Epithelial cell of alveolus of lung (primary cell): ENCODE measurements at places on chromosomes 12 and 14. TPM values are rescaled to one million over a fixed set of nuclear protein-coding genes. Genes with fewer than 3 reads are reported as not detected.

The MMP19 gene
- total RNA-seq: 21.9 and 38.4 TPM in 2 replicates

The OLR1 gene
- 4.0 and 10.1 TPM in 2 replicates for total RNA-seq

The EXD2 gene
- 16.8 and 17.8 TPM in 2 replicates for total RNA-seq

The TRHDE gene
- 16.8 and 20.8 TPM in 2 replicates for total RNA-seq

The CYP46A1 gene
- total RNA-seq: not detected in 2 replicates

The CDKN1B gene
- 26.8 and 68.6 TPM in 2 replicates for total RNA-seq

The TSPAN19 gene
- total RNA-seq: 0.13 TPM in 1 of 2 replicates, not detected in the other

The NANOG gene
- total RNA-seq: not detected in 2 replicates

The AICDA gene
- not detected in 2 replicates for total RNA-seq

The COX8C gene
- not detected in 2 replicates for total RNA-seq

The SMCO2 gene
- total RNA-seq: not detected in 2 replicates

The OTOGL gene
- total RNA-seq: under 0.01 TPM in 1 of 2 replicates, not detected in the other

The PPP2R5E gene
- total RNA-seq: 17.6 and 29.4 TPM in 2 replicates

The PARP11 gene
- 3.9 and 7.7 TPM in 2 replicates for total RNA-seq

The HOXC12 gene
- not detected in 2 replicates for total RNA-seq

The TAS2R10 gene
- 0.40 TPM in 1 of 2 replicates, not detected in the other for total RNA-seq

The GNB3 gene
- total RNA-seq: 0.39 and 0.48 TPM in 2 replicates

The NOS1 gene
- total RNA-seq: not detected in 2 replicates

The OTX2 gene
- total RNA-seq: not detected in 2 replicates

The AQP6 gene
- total RNA-seq: not detected in 2 replicates

The C3AR1 gene
- total RNA-seq: 1.9 TPM in 1 of 2 replicates, not detected in the other

The ZFYVE1 gene
- 12.3 and 26.7 TPM in 2 replicates for total RNA-seq

The MSRB3 gene
- 14.8 and 29.7 TPM in 2 replicates for total RNA-seq

The GDF3 gene
- total RNA-seq: not detected in 2 replicates

The AGAP2 gene
- 0.26 and 0.48 TPM in 2 replicates for total RNA-seq
